ENCODE measurements at places on chromosomes 7 and 10. TPM values are rescaled to one million over a fixed set of nuclear protein-coding genes. Genes with fewer than 3 reads are reported as not detected.

DNA sequence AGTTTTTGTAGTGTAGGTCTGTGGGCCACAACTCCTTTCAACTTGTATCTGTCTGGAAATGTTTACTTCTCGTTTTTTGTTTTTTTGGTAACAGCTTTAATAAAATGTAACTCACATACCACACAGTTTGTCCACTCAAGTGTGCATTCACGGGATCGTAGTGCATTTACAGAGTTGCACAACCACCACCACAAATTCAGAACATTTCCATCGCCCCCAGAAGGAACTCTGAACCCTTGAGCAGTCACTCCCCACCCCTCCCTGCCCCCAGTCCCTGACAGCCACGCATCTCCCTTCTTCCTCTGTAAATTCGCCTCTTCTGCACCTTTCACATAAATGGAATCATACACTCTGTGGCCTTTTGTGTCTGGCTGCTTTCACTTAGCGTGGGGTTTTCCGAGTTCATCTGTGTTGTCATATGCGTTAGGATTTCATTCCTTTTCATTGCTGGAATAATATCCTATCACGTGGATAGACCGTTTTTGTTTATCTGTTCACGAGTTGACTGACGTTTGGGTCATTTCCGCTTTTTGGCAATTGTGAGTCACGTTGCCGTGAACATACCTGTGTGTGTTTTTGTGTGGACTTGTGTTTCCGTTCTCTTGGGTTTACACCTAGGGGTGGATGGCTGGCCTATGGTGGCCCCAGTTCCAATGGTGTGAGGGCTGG, 10.3 kb downstream of the JAKMIP3 start:
- no peak for DNase-seq
- H3K27me3 ChIP-seq, result peaks cover 17% of the 10 kb centered on the region
- H3K27ac ChIP-seq, result no peak overlapping the region
- H3K36me3 ChIP-seq, result no peaks in the 10 kb centered on the region
- no peak overlapping the region for H3K4me3 ChIP-seq

DNA sequence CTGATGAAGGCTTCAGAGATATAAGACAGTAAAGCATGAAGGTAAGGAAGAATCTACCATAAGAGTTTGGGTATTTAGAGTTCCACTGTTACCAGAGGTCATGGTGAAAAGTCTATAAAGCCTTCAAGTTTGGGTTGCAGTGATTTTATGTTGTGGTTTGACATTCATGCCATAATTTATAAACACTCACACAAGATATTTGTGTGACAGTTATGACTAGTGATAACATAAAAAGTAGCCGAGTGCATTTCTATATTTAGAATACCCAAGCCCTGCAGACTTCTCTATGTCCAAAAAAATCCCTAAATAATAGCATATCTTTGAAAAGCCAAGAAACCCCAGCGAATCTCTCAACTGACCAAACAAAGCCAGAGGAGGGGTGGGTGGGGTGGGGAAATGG, 229.9 kb downstream of the CXCL12 start:
- H3K27me3 ChIP-seq, result no peaks in the 10 kb centered on the region
- no peaks in the 10 kb centered on the region for H3K36me3 ChIP-seq
- H3K4me3 ChIP-seq, result no peak overlapping the region
- no peaks in the 10 kb centered on the region for H3K4me1 ChIP-seq

- no peak overlapping the region for H3K27ac ChIP-seq
- no peak overlapping the region for H3K4me3 ChIP-seq
- no peaks in the 10 kb centered on the region for H3K4me1 ChIP-seq
- no peaks in the 10 kb centered on the region for H3K36me3 ChIP-seq
Observed at GRCh38 chr10:115814542-115814941, 458.5 kb downstream of the GFRA1 start.

GRCh38 chr7:14635955-14636354, 266.6 kb downstream of the DGKB start:
- no peaks in the 10 kb centered on the region for H3K36me3 ChIP-seq
- H3K27ac ChIP-seq, result no peak overlapping the region
- no peaks in the 10 kb centered on the region for H3K4me1 ChIP-seq
- no peaks in the 10 kb centered on the region for H3K27me3 ChIP-seq

The LRRC18 gene
- total RNA-seq, result not detected

The CELF2 gene
- 14.4 TPM for total RNA-seq

The NPSR1 gene
- not detected for total RNA-seq

Data from type B pancreatic cell (in vitro differentiated cells).